ACHN (cell line): ENCODE measurements at places on chromosomes 2 and 18.

DNA sequence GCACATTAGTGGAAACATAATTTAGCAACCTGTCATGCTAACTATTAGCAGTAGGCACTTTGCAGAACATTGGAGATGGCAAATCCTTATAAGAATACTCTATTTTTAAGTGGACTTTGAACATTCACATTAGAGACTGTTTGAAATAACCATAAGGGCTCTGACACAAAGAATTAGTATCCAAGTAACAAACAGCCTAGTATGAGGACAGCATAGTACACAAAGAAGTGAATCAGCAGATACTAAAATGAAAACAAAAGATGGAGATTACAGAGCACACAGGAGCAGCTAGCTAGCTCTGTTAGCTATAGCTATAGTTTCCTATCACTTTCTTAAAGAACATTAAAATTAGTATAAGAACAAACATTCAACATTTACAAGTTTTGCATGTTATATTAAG, 256.3 kb upstream of the SPOPL start:
- DNase-seq = no peak

DNA sequence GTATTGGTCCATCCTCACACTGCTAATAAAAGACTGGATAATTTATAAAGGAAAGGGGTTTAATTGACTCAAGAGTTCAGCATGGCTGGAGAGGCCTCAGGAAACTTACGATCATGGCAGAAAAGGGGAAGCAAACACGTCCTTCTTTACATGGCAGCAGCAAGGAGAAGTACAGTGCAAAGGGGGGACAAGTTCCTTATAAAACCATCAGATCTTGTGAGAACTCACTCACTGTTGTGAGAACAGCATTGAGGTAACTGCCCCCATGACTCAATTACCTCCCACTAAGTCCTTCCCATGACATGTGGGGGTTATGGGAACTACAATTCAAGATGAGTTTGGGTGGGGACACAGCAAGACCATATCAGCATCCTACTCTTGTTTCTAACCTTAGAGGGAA, 37.0 kb downstream of the SP100 start:
- DNase-seq = no peak

DNA sequence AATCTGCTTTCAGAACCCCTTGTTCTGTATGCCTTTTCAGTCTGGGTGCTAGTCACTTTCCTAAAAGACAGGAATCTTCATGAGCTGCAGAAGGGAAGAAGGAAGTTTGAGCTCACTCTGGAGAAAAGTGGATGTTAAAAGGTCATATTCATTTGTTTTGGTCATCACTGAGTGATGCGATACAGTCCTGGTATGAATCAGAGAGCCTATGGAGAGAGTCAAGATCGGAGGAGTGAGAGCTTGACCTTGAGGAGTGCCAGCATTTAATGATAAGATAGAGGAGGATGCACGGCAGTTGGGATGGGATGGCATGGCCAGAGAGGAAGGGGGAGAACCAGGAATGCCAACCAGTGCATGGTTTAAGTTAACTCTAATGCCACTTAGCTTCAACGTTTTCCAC, 19.6 kb downstream of the USP39 start:
- DNase-seq = no peak

- peak; percentile 64 for DNase-seq
Observed at GRCh38 chr2:135055182-135055786, 3.2 kb downstream of the RAB3GAP1 start.

- DNase-seq = no peak
Observed at GRCh38 chr2:227191367-227191766, 26.9 kb downstream of the COL4A3 start.

DNA sequence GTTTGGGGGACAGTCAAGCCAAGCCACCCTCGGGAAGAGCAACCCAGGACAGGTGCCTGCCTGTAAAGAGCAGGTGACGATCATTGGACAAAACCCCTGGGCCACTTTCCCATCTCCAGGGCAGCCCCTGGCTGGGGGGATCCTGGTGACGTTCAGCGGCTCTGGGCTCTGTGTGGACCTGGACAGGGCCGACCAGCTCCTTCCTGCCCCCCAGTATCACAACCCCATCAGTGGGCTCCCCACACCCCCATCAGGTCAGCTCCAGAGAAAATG, 57.3 kb upstream of the ASAP2 start:
- no peak for DNase-seq

DNA sequence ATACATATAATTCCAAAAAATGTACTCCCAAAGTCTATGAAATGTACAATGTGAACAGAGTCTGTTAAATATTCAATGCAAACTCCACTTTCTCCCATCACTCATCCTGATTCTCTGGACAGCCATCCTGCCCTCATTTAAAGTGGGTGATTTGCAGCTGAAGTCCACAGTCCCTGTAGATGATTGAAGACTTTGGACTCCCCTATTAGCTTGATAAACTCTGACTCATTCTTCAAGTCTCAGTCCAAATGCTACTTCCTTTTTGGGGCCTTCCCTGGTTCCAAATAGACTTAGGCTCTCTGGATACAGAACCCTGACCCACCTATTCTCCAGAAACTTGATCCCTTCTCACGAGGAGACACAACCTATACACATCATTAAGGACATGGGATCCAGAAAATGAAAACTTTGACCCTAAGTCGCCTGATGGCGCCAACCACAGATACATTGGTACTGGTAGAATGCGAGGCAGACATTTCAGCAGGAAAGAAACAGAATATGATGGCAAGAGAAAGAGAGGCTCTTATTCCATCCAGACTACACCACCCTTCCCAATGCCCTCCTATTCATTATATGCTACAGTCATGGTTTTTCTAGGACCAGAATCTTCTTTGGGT, 122.7 kb downstream of the VIT start:
- no peak for DNase-seq

GRCh38 chr2:11030909-11031308, 119.2 kb downstream of the KCNF1 start:
- DNase-seq = no peak

GRCh38 chr2:27162151-27163121, 13.6 kb downstream of the TCF23 start:
- no peak for DNase-seq

- peak; percentile 24 for DNase-seq
Observed at GRCh38 chr2:183162362-183162761, 38.1 kb downstream of the NUP35 start.

DNA sequence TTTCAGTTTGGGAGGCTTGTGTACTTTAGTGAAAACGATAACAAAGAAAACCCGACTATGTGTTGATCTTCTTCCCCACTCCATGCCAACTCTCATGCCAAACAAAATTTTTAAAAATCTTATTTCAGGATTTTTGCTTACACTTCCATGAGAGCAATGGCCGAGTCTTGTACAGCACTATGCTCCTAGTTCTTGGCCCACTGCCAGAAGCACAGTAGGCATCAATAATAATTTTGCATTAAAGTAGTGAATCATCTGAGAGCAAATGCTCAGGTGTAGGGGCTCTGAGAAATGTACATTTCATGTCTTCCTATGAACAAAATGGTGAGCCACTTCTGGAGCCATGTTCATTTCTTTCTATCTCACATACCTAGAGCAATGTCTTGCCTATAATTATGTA, 62.2 kb downstream of the MAP3K19 start:
- no peak for DNase-seq

DNA sequence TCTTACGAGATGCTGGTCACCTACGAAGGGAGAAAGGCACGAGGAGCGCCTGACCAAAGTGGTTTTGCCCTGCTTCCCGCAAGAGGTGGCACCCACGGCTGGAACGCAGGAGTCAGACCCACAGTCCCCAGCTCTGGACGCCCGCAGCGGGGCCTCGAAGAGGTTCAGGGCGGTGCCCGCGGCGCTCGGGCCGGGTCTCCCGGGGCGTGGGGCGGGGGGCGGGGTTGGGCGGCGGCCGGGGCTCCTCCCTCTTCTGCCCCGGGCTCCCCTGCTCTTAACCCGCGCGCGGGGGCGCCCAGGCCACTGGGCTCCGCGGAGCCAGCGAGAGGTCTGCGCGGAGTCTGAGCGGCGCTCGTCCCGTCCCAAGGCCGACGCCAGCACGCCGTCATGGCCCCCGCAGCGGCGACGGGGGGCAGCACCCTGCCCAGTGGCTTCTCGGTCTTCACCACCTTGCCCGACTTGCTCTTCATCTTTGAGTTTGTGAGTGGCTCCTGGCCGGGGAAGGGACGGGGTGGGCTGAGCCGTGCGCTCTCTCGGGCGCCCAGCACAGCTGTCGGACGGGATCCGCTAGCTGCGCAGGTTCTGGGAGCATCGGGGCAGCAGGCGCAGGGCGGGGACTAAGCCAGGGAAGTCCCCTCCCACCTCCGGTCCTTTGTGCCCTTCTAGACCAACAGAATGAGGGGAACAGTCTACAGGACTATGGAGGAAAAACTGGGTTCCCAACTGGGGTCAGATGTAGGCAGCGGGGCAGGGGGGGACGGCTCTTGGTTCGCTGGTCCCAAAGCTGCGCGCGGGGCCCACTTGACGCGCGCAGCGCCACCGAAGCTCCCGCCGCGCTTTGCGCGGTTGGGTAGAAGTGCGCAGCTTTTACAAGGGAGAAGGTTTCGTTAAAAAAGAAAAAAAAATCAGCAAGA, at the start of gene MAL:
Gene MAL (plus strand): TSS at position 303 of the 914 bp plus-strand sequence. CDS start 85 bp downstream, at position 388.
- peak; percentile 60 for DNase-seq

DNA sequence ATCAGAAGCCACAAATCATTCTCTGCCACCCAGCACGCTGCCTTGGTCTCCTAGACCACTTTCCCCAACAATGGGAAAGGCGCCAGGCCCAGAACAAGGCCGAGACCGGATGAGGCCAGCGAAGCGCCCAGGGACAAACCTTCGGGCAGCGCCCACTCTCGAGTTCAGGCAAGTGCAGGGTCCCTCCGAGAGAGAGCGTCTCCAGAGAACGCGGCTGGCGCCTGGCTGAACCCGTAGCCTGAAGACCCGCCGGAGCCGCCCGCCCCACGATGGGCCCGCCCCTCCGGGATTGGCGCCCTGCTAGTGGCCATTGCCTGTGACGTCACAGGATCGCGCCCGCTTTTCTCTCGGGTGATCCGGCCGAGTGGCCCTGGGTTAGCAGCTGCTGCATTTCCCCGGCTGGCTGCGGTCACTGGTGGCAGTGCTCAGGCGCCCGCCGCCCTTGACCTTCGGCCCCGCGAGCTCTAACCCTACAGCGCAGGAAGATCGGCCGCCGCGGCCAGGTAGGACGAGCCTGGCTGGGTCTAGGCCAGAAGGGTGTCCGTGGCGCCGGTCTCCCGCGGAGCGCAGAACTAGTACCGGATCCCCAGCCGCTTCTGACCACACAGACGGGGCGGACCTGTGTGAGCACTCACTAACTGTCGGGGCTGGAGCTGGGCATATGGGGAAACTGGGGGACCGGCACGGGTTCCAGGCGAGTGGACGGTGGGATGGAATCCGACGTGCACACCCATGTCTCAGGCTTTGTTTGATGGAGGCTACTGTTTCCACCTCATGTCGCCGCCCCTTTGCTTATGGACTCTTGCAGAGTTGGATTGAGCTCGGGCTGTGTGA, at the start of gene FAHD2A:
Gene FAHD2A (plus strand): TSS at position 339 of the 834 bp plus-strand sequence. CDS start 2,851 bp downstream, outside the sequence.
- peak; percentile 95 for DNase-seq

- peak; percentile 69 for DNase-seq
Observed at GRCh38 chr2:191165176-191165643, 14.4 kb upstream of the STAT4 start.

DNA sequence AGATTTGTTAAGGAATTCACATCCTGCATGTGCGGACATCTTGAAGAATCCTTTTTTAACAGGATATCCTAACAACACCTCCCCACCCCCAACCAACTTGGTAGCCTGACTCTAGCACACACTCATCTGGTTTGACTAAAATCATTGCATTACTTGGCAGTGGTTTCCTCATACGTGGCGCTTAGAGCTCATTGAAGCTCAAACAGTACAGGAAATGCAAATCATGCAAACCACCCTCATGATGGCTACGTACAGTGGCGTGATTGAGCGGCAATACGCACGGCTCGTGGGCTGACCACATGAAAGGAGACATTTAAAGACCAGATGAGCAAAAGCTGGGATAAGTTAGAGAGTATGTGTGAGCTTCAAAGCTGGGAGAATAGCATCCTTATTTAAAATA, 336.2 kb downstream of the ZEB2 start:
- DNase-seq = no peak

GRCh38 chr2:205717999-205718398, 35.7 kb downstream of the NRP2 start:
- DNase-seq = no peak

DNA sequence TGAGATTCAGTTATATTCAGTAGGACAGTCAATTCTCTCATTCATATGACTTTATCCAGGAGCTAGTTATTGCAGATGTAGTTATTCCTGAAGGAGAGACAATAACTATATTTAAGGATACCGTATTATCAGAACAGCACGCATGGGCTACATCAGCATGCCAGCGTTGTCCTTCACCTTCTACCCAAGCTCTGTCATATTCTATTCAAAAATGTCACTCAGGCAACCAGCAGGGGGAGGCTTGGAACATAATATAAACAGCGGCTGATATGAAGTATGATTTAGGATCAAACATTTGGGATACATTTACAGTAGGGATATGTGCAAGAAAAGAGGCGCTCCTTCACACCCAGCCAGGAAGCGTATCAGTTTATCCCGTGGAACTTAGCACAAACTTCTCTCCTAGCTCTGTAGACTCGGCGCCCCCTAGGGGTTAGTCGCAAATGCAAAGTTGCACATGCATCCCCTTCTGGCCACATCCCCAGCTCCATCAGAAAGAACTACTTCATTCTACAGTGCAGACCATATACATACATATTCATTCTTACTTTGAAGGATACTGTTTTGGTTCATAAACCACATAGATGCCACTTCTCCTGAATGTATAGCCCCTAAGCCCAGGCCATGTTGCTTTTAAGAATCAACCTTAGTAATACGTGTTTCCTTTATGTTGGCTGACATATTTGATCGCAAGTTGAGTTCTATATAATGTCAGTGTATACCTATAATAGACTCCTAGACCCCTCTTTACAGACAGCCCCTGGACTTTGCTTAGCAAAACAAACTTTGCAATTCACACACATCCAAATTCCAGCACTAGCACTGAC, 759.4 kb downstream of the ADCYAP1 start:
- DNase-seq = peak; percentile 46

DNA sequence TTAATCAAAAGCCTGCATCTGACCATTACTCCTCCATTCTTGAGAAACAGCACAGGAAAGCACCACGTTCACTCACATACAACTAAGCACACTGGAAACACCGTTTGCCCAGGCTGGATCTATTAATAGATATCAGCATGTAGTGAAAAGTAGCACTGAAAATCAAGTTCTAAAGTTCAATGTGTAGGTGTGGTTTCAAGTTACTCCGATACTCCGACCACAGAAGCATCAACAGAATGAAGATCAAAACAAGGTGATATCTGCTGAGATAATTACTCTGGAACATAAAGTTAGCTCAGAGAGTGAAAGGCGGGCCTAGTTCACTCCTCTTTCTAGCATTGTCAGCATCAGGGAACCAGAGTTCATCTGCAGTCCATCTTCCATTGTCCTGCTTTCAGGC, 1367.4 kb upstream of the ACVR2A start:
- DNase-seq = no peak
